ENCODE measurements at places on chromosomes 1 and 21.

DNA sequence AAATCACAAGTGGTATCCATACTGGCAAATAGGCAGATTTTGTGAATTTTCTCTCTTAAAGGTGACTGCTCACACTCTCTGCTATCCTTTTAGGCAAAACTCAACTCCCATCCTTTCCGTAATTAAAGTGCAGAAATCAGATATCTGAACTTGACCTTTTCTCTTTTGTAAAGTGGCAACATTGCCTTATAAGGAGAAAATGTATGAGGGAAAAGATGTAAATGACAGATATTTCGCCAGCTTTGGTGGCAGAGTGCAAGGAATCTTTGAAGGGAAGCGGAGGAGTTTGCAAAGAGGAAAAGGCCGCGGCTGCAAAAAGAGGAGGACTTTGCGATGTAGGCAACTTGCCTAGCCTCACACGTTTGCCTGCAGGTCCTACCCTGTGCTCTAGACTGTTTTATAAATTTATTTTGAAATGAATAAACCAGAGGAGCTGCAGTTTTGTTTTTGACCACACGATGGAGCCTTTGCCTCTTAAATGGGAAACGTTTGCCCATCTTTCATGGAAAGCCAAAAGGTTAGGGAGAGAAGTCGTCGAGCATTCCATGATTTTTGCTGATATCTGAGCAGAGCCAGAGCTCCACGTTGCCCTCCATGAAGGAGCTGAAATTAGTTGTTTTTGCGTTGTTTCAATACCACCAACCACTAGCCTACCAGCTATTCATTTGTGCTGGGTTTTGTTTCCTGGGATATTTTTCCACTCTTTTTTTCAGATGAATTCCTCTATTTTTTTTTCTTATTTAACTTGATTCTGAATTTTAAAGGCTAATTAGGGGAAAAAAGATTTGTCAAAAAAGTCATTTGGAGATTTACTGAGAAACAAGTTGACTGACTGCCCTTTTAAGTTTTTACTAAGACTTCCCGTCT, 242.3 kb downstream of the LMX1A start:
- DNase-seq, result no peak

DNA sequence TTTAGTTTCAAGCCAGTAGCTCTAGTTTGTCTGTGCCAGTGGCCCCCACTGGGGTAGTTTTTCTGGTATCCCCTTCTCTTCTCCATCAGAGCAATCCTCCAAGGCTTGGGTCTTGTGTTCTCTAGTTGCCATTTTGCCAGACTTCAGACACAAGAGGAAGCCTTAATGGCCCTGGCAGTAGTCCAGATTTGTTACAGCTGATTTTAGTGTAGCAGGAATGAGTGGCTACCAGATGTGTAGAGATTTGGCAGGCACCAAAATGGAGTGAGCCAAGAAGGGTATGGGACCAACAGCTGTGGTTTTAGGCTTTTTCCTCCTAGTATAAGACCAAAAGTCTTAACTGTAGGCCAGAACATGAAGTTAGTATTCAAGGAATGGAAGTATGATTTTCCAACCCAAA, 56.8 kb downstream of the ACP6 start:
- no peak for DNase-seq

GRCh38 chr1:6235296-6235677, 477 bp downstream of the ICMT start:
- no peak for DNase-seq

- no peak for DNase-seq
Observed at GRCh38 chr21:38806942-38807284, 1.2 kb downstream of the ETS2 start.

DNA sequence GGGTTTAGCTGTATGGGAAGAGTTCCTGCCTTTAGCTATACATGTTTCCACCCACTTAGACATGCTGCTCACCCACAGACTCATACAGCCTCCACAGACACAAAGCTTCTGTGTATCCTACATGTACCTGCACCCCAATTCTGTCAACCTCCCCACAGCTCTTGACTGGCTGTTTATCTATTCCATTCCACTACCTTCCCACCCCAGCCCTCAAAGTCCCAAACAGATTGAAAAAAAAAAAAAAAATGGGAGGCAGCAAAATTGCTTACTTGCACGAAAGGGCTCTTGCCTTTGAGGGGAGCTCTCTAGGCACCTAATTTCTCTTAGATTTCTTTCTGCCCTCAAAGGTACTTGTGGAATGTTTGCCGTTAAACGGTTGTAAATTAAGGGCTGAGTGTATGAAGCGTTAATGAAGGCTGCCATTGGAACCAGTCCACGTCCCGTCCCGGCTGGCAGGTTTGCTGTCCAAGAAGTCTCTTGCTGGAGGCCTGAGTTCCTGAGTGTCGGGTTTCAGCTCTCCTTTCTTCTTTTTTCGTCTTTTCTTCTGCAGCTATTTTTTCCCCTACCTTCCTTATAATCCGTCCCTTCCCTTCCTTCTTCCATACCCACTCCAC, 43.6 kb downstream of the PBX1 start:
- DNase-seq, result no peak

- no peak for DNase-seq
Observed at GRCh38 chr1:62273953-62274352, 45.3 kb downstream of the KANK4 start.

GRCh38 chr21:25908495-25908894, 173.7 kb downstream of the GABPA start:
- DNase-seq, result no peak

DNA sequence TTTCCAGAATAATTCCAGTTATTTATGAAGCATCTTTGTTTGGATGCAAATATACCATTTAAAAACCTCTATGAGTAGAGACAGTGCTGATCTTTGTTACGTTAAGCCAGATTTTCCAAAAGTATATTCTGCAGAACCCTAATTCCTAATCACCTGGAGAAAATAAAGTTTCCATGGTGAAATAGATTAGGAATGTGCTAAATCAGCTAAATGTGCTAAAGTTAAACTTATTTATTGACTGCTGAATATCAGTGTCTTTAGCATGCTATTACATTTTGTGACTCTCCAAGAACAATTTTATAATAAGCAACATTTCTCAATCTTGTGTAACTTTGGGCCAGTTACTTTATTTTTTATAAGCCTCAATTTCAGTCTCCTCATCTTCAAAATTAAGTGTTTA, 196.3 kb upstream of the NFIA start:
- DNase-seq, result no peak

DNA sequence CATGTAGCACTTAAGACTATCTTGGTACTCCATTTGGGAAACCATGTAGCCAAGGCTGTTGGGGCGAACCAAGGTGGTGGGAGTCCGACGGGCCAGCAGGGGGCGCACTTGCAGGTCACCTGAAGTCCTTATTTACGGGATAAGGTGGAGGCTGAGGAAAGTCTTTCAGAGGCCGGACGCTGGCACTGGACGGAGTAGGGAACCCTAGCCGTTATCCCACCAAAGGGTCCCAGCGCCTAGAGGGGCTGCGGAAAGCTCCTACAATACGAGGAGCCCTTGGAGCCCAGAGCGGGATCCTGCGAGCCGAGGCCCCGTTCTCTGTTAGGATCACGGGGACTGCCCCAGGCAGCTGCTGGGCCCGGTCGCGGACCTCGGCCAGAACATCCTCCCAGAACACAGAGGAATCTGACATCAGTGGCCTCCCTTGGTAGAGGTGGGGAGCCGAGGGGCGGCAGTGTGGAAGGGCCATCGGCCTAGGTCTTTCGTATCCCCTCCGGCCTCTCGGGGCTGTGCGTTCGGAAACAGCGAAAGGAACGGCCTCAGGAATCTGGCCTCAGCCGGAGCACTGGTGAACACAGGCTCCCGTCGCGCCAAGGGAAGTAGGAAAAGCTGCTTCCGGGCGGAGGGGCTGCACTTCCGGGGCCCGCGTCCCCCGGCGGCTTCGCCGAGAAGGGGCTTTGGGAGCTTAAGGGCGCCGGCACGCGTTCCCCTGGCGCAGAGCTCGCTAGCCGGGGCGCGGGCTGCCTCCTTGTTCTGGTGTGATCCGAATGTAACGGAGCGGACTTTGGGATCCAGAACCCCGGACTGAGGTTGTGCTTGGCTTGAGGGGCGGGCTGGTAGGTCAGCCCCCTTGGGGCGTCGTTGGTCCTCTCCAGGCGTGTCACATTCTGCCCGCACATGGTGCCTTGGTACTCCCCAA, 29.9 kb upstream of the RPTN start:
- DNase-seq, result peak; percentile 84

DNA sequence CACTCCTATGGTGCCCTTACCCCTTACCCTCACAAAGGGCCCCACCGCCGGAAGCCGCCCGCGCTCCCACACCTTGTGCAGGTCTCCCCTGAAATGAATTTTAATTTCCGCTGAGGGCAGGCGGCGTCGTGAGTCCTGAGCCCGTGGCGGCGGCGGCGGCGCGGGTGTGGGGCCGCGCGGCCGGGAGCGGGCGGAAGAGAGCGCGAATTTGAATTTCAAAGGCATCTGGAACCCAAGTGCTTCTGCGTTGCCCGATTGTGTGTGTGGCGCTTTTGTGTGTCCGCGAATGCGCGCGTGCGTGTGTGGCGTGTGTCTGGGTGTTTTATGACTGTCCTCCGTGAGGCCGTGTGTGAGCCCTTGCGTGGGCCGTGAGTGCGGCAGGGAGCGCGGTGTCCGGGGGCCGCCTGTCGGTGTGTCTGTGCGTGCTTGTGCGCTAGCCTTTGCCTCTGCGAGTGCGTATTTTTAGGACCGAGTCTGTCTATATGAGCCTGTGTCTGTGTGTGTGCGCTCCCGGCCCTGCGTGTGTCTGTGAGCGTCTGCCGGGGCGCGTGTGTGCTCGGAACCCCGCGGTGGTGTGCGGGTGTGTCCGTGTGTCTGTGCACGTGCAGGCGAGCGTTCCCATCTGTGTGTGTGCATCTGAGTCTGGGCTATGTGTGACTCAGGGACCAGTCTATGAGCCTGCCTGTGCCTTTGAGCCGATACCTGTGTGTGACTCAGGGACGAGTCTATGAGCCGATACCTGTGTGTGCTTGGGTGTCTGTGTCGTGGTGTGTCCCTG, 7.9 kb upstream of the ADGRB2 start:
- peak; percentile 58 for DNase-seq

DNA sequence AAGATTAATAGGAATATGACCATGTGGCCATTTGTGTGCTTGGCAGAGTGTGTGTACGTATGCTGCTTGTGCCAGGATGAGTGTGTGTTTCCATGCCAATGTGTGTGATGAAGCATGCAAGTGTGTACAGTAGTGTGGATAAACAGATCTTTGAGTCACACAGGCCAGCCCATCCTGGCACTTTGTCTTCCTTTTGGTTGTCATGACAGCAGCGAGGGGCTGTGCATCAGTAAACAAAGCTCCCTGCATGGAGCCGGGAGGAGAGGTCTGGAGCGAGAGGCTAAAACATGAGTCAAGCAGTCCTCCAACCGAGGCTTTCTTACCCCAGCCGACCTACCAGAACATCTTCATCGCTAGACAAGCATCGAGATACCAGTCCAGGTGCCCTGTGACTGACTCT, 221.2 kb downstream of the CACNA1E start:
- DNase-seq, result no peak

- no peak for DNase-seq
Observed at GRCh38 chr1:78536427-78536826, 45.7 kb downstream of the PTGFR start.

GRCh38 chr21:36769051-36769839, 70.3 kb downstream of the SIM2 start:
- no peak for DNase-seq

DNA sequence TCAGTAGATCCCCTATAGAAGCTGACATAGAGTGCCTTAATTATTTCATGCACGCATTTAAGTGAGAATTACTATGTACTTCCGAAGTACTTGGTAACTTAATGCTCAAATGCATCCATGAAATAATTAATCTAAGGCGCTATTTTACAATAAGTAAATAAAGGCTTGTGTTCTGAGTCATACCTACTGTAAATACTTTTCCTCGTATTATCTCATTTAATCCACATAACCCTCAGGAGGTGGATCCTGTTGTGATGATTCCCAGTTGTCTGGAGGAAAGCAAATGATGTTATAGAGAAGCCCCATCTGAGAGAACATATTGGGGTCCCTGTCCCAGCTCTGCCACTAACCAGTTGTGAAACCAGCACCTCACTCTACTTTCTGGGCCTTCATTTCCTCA, 16.4 kb downstream of the SUSD4 start:
- no peak for DNase-seq

DNA sequence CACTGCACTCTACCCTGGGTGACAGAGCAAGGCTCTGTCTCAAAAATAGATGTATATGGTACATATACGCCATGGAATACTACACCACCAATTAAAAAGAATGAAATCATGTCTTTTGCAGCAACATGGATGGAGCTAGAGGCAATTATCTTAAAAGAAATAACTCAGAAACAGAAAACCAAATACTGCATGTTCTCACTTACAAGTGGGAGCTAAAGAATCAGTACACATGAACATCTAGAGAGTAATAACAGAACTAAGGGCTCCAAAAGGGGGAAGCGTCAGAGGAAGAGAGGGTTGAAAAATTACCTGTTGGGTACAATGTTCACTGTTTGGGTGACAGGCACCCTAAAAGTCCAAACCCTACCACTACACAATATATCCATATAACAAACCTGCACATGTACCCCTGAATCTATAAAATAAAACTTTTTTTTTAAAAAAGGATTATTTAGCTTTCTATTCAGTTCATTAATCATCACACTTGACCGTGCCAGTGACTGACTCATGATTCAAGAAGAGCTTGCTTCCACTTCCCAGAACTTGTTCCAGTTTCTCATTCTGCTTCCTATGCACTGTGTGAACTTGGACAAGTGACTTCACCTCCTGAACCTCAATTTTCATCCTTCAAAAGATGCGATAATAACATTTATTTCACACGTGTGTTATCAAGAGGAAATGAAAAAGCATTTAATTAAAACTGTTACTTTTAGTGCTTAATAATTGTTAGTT, 109.6 kb downstream of the PLPP3 start:
- DNase-seq, result no peak

DNA sequence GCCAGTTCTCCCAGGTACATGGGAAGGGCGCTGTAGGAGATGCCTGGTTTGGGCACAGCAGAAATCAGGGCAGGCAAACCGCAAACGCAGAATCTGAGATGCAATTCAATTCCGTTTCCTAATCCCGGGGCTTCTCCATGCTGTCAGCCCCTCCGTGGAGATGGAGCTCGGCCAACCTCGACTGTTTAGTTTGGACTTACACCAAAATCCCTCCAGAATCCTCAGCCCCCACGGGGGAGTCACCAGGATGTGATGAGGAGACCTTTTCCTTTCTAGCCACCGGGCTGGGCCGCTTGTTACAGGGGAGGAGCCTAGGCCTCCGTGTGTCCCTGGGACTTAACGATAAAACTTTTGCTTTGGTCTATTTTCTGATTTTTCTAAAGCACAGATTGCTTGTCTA, 7.9 kb downstream of the SLC2A7 start:
- no peak for DNase-seq

- DNase-seq, result no peak
Observed at GRCh38 chr1:67371681-67372080, 58.5 kb downstream of the SERBP1 start.

GRCh38 chr1:202798260-202798659, 10.0 kb downstream of the KDM5B start:
- no peak for DNase-seq

All from CD8-positive, alpha-beta memory T cell (primary cell).